ENCODE measurements at places on chromosomes 7 and 10. TPM values are rescaled to one million over a fixed set of nuclear protein-coding genes. Genes with fewer than 3 reads are reported as not detected.

NKX1-2 gene
- 0.79 TPM for total RNA-seq

ABCB4 gene
- 1.7 TPM for total RNA-seq

TACC2 gene
- total RNA-seq, result 21.6 TPM

EIF3B gene
- total RNA-seq, result 67.9 TPM

AOC1 gene
- total RNA-seq, result not detected

MOGAT3 gene
- not detected for total RNA-seq

GPR85 gene
- total RNA-seq, result 46.8 TPM

TSPAN12 gene
- total RNA-seq, result 21.9 TPM

LRRD1 gene
- 0.39 TPM for total RNA-seq

PIP gene
- not detected for total RNA-seq

NPVF gene
- total RNA-seq, result 0.17 TPM

UPK3BL2 gene
- total RNA-seq, result 6.0 TPM

PDE6C gene
- not detected for total RNA-seq

RELN gene
- 31.9 TPM for total RNA-seq

ANKRD7 gene
- total RNA-seq, result 10.3 TPM

SLIT1 gene
- 23.1 TPM for total RNA-seq

MYO1G gene
- 0.55 TPM for total RNA-seq

AP4M1 gene
- total RNA-seq, result 27.4 TPM

Data from spinal cord (tissue), 10 donors.